CD4-positive, alpha-beta T cell treated with Interleukin-4 for 1 hour (primary cell): ENCODE measurements at places on chromosomes 13 and 19.

GRCh38 chr13:27011661-27012060 lies 159.9 kb downstream of the USP12 start:
- no peak for DNase-seq

GRCh38 chr19:34963573-34964406 lies at the start of gene ZNF792:
Gene ZNF792 (minus strand): TSS chr19:34964229. CDS start chr19:34963662, 567 bp downstream.
- peak; percentile 17 for DNase-seq

DNA sequence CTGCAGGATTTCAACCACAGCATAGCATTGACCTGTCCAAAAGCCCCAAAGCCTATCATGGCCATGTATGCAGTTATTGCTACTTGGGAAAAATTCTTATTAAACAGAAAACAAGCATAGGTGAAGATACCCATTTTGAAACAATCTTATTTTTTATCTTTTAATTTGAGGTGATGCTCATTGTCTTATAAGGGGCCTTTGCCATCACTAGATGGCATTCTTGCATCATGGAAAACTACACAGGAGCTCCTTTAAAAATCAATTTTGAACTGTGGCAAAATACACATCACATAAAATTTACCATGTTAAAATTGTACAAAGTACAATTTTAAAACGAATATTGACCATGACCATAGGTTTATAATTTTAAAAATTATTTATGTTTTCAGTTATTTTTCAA lies 38.9 kb upstream of the ZNF835 start:
- DNase-seq: no peak

DNA sequence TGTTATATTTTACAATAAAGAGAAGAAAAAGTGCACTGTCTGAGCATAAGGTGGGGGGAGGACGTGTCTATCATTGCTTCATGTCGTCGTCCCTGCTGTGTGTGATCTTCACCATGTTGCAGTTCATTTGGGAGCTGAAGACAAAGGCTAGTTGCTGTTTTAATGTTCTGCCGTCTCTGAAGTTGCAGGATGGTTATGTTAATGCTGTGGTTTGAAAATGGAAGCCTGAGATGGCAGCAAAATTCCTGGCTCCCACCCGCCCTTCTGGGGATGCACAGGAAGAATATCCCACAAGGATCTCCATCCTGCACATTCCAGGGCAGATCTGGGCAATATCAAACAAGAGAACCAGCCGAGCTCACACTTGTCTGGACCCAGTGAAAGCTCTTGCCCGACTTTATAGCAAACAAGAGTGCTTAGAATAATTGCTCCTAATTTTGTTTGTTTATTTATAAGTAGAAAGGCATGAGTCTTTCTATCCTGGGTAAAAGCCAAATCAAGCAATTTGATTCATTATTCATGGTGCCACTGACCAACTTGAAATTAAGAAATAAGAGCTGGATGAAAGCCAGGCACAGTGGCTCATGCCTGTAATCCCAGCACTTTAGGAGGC lies 110.3 kb upstream of the ABCC4 start:
- DNase-seq: no peak

GRCh38 chr19:55603581-55604292 lies 1.7 kb upstream of the ZNF865 start:
- DNase-seq: no peak

DNA sequence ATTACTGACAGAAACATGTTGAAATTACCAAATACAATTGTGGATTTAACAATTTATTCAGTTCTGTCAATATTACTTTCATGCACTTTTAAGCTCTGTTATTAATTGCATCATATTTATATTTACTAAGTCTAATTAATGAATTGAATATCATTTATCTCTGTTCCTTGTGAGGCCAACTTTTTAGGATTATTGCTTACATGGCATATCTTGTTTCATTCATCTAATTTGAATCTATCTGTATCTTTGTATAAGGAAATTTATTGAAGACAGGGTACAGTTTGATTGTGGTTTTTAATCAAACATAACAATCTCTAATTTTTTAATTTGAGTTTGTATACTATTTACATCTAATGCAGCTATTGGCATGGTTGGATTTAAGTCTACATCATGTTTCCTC lies 249.9 kb upstream of the GPC6 start:
- no peak for DNase-seq

GRCh38 chr13:43061496-43062280 lies 38.3 kb downstream of the DNAJC15 start:
- DNase-seq: no peak

DNA sequence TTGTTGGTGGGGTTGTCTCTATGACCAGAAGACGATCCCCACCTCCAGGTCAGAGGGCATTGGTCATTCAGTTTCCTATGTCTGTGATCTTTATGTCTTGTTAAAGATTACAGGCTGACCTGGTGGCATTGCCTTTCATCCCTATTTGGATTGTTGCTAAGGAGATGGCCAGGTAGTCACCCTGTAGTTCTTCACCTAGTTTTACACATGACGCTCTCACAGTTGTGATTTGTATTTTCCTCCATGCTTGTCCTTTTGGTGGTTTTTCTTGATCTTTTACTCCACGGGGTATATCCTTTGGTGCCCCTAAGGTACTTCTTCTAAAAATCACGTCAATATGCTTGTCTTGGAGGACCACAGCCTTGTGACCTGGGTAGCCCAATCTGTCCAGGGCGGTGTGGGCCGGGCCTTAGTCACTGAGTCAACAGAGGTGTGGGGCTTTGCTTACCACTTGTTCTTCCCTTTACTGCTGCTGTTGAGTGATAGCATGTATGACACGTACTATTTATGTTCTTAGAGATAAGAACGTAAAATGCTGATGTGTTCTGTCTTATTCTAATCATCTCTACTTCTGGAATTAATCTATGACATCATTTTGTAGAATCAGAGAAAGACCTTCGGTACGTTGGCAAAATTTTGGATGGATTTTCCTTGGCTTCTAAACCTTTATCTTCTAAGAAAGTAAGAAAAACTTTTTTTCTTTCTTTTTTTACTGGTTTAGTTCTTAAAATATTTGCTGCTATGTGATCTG lies 20.1 kb downstream of the GPATCH1 start:
- DNase-seq: no peak

DNA sequence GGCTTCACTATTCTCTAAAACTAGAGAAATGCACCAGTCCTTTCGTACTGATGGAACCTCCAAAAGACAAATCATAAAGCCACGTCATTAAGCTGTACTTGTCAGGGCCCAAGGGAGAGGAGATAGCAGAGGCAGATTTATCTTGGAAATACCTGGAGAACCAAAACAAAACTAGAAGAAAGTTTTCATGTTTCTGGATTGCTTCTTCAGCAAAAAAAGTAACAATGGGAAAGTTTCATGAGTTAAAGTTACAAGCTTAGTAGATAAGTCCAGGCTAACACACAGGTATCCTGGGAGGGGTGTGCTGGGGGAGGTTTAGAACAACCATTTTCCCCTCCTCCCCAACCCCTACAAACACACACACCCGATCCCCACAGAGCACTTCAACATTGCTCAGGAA lies 21.6 kb downstream of the RANBP3 start:
- DNase-seq: no peak

DNA sequence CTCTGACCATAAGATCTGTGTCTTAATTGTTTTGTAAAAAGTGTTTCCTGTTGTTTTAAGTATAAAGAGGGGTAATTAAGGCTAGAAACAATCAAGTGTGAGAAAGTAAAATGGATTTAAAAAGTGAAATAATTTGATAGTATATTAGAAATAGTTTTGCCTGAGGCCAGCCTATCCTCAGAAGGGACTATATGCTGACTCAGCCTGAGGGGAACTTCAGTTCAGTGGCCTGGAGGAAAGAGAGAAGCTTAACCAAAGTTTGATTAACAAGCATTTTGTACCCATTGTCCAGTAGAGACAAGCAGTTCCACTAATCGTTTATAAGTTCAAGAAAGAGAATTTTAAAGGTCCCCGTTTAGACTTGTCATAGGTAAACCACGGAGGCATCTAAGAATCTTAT lies 1793.2 kb upstream of the PRR20A start:
- DNase-seq: no peak

DNA sequence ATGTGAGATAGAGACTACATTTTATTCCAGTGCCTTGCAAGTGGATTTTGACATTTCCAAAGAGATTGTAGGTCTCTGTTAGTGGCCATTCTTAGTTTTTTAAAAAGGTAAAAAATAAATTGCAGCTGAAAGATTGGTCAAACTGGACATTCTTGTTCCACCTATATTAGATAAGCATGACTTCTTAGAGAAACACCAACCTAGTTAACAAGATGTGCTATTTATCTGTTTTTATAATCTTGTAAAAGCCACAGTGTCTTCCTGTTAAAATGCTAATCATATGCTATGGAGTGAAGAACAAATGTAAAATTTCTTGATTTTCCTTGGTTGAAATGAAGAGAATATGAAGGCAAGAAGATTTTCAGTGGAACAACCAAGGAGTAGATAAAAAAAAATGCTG lies 33.4 kb upstream of the GPR183 start:
- DNase-seq: no peak

DNA sequence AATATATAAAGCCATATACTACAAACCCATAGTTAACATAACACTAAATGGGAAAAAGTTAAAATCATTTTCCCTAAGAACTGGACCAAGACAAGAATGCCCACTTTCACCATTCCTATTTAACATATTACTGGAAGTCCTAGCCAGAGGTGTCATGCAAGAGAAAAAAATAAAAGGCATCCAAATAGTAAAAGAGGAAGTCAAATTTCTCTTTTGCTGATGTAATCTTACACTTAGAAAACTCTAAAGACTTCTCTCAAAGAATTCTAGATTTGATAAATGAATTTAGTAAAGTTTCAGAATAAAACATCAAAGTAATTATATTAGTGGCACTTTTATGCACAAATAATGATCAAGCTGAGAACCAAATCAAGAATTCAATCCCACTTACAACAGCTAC lies 678.9 kb upstream of the SLITRK5 start:
- no peak for DNase-seq

GRCh38 chr13:113413178-113413897 lies 40.0 kb downstream of the ADPRHL1 start:
- no peak for DNase-seq

GRCh38 chr19:703329-703650 lies 5.4 kb upstream of the PALM start:
- no peak for DNase-seq

GRCh38 chr13:32264407-32264806 lies 50.8 kb downstream of the ZAR1L start:
- DNase-seq: no peak

DNA sequence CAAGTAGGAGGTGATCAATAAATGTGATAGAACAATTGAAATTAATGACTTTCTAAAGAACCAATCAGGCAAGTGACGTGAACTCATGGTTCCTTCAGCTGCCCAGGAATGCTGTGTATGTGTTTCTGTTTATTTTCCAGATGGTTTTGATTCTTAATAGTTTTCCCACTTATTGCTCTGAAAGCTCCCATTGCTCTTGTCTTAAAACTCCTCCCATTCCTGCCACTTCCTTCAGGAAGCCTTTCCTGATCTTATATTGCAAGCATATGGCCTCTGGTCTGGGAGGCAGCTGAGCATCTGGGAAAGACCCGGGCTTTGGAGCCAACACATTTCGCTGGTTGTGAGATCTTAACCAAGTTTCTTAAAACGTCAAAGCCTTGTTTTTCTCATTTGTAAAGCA lies 17.1 kb upstream of the LATS2 start:
- no peak for DNase-seq

GRCh38 chr13:95201814-95202651 lies 99.2 kb downstream of the ABCC4 start:
- no peak for DNase-seq

DNA sequence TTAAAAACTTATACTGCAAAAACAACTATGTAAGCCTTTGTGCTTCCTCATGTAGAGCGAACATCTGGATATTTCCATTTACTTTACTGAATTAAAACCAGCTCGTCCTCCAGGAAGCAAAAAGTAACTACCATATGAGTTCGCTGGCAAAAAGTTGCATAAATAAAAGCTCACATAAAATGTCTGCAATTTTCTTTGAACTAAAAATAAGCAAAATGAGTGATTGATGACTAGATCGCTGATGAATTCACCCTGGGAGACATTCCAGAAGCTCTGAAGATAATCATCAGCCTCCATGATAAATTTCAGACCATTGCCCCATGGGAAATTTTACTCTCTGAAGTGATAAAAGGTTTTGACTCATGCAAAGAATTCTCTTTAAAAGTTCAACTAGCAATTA lies 67.3 kb upstream of the SACS start:
- no peak for DNase-seq

GRCh38 chr19:48617146-48617937 lies 1.6 kb downstream of the RPL18 start:
- no peak for DNase-seq

DNA sequence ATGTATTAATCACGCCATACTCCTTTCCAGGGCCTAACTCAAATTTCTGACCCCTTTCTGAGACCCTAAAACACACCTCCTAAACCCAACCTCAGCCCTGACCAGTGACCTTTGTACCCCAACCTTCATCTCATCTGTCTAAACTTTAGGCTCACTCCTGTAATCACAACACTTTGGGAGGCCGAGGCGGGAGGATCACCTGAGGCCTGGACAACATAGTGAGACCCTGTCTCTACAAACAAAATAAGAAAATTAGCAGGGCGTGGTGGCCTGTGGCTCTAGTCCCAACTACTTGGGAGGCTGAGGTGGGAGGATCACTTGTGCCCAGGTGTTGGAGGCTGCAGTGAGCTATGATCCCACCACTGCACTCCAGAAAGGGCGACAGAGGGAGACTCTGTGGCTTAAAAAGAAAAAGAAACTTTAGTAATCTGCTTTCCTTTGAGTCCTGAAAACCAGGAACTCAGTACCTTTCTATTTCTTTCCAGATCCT lies 4.7 kb downstream of the RTN2 start:
- no peak for DNase-seq

DNA sequence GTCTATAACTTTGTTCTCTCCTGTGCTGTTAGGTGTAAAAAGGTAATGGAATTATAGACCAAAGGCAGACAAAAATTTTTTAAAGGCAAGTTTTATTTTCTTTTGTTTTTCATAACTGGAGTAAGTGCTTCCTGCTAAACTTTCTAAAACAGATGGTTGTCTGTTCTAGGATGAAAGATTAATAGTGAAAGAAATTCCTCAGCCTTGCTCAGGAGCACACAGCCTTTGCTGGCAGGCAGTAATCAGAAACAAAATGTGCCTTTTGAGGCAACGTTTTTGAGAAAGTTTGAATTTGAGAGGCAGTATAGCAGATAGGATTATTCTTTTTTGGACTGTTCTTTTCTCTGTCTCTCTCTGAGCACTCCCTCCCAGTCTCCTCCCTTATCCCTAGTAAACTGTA lies 2749.5 kb downstream of the PCDH9 start:
- DNase-seq: no peak

GRCh38 chr19:23075031-23075733 lies 41.6 kb upstream of the ZNF730 start:
- no peak for DNase-seq
